ENCODE measurements at places on chromosomes 7 and 10.

DNA sequence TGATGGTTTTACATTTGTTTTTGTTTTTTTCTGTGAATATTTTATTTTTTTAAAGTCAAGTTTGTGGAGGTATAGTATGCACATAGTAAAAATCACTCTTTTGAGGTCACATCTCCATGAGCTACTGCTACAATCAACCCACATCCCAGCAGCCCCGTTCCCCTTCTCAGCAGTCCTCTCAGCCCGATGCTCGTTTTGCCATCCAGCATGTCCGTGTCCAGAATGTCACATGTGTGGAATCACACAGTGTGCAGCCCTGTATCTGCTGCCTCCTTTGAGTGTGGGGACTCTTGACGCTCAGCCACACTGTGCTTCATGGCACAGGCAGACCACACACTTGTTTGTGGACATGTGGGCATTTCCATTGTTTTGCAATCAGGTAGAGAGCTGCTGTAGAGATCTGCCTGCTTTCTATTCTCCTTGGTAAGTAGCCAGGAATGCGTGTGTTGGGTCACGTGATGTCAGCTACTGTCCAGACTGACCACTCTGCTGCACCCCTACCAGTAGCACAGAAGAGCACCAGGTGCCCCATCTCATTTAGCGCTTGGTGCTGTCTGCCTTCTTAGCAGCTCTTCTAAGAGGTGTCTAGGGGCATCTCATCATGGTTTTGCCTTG is 71.6 kb upstream of the CAMK2B start:
- DNase-seq, result no peak

GRCh38 chr7:25624833-25625232 is 396.5 kb upstream of the NPVF start:
- DNase-seq, result no peak

DNA sequence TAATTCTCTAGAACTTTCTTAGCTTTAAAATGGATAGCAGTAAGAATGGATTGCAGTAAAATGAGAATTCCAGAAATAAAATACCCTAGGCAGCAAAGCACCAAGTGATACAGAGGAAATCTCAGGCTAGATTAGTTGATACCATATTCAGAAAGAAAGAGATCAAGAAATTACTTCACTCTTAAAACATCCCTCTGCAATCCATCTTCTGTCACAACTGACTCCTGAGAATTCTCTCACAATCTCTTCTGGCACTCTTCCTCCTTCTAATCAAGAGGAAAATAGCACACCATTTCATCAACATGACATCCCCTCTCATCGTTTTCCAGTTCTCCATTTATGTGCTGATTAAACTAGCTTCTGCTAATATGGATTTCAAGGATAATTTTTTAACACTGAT is 42.2 kb upstream of the LAMB1 start:
- no peak for DNase-seq

DNA sequence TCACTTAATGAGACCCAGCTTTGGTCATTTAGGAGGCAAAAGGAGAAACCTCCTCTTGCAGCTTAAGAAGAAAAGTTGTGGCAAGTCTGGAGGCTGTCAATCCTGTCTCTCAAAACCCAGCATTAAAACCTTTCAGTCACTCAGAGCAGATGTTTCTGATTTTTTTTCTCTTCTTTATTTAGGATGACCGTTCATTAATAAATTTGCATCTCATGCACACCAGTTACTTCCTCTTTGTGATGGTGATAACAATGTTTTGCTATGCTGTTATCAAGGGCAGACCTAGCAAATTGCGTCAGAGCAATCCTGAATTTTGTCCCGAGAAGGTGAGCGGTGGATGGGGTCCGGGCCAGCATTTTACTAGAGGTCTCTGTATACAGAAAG is 32.0 kb downstream of the TMEM248 start:
- DNase-seq, result no peak

DNA sequence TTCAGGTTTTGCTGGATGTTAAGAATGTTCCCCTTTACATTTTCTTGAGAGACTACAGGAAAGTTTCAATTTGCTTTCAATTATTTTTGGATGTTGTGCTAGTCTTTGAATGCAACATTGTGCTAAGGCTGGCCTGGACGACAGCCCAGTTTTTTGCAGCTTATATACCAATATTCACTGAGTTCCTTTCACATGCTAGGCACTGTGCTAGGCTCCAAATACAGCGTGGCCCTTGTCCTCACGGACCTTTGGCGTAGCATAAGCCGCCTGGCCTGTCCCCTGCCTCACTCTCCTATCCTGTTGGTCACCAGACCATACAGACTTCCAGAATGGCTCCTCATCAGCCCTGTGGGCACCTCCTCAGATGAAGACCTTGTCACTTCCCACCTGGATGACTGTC is 19.5 kb upstream of the HSPA12A start:
- no peak for DNase-seq

DNA sequence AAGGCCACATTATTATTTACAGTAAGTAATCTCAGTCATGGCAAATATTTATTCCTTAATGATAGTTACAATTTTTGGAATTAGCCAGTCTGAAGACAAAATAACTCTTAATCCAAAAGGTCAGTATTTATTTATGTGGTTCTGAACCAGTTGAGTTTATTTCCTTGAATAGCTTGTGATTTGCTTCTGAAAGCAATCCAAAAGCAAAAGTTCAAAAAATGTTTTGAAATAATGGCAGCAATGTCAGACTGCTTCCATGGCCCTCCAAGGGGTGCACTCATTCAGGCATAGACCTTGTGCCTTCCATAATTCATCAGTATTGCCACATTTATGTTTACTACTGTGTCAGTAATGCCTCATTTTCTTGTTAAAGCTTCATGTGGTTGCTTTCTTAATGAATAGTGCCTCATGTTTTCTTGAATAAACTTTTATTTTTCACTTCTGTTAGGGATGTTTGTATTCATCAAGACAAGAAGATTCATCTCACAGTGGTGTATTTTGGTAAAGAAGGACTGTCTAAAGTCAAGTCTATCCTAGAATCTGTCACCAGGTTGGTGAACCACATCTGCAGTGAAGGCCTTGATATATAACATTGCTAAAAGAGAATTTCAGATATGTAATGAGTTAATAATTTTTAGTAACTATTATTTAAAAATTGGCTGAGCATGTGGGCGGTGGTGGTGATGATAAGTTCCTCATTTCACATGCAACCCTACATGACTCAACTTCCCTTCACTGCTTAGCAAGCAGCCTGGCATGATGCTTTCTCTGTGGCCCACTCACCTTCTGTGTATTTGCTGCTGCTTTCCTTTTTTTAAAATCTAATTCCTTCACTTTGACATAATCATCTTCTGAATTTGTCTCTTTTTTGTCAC is 22.0 kb downstream of the CSGALNACT2 start:
- no peak for DNase-seq

DNA sequence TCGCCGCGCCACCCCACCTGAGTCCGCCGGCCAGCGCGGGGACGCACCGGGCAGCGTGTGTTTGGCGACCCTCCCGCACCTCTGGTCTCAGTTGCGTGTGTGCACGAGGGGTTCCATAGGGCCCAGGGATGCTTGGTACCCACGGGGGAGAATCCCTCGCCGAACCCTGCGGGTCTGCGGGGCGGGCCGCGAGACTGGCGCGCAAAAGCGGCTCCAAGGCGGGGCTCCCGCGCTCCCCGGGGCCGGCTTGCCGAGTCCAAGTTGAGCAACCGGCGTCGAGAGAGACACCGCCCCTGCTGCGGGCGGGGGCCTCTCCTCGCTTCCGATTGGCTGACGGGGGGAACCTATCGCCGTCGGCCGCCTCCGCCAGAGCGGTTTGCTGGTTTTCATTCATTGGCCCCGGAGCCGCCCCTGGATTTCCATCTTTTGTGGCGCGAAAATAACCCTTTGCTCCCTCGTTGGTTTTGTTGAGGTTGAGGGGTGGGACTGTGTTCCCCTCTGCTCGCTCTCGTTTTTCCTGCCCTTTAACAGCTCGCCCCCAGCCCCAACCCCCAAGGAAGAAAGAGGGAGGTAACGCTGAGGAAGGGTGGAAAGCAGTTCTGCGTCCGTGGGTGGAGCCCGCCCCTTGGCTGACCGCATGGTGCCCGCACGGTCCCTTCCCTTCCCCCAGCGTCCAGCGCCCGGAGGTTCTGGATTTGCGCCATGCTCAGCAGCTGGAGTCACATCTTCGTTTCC is 4.0 kb upstream of the IGF2BP3 start:
- no peak for DNase-seq

GRCh38 chr10:99854860-99855259 is 72.4 kb downstream of the ABCC2 start:
- no peak for DNase-seq

GRCh38 chr7:43164757-43165156 is 52.3 kb downstream of the HECW1 start:
- no peak for DNase-seq

GRCh38 chr7:24842449-24843241 is 85.4 kb upstream of the GSDME start:
- DNase-seq, result no peak

DNA sequence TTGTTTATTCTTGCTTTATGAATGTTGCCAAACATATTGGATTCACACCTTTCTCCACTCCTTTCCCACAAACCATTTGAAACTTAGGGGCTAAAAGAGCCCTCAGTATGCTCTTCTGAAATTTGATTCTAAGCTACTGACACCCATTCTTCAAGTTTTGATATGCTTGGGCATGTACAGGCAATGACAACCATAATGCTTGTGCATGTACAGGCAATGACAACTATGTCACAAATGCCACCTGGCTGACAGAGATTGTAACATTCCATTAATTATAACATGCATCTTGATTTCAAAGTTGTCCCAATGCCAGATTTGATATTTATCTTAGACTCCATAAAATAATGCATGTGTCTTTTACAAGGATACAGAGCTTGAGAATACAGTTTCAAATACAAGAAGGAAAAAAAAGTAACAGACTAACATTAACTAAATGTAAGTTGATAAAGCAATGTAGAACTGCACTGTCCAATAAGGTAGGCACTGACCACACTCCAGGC is 17.5 kb upstream of the CDK1 start:
- DNase-seq, result no peak

GRCh38 chr10:30029872-30030256 is 29.5 kb downstream of the JCAD start:
- DNase-seq, result no peak

DNA sequence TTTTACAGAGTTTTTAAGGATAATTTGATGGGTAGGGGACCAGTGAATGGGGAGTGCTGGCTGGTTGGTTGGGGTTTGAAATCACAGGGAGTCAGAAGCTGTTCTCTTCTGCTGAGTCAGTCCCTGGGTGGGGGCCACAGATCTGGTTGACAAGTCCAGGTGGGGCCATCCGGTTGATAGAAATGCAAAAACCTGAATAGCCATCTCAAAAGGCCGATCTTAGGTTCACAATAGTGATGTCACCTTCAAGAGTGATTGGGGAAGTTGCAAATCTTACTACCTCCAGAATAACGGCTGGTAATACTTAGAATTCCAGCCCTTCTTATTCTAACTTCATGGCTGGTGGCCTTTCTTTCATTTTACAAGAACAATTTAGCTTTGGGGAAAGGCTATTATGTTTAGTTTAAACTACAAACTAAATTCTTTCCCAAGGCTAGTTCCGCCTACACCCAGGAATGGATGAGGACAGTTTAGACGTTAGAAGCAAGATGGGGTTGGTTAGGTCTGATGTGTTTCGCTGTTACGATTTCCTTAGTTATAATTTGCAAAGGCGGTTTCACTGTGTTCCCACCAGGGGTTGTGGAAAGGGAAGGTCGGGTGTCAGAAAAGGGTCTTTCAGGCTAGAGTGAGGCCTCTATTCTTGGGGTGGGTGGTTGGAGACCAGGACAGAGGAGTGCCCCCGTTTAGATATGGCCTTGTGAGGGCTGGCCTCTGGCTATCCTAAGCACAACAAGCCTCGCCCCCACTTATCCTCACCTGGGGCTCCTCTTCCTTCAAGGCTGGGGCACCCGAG is 27.4 kb downstream of the IFT22 start:
- DNase-seq, result no peak

- DNase-seq, result no peak
Observed at GRCh38 chr10:60967854-60968484, 24.0 kb upstream of the RHOBTB1 start.

GRCh38 chr7:28688174-28688573 is 270.0 kb downstream of the TRIL start:
- DNase-seq, result no peak

DNA sequence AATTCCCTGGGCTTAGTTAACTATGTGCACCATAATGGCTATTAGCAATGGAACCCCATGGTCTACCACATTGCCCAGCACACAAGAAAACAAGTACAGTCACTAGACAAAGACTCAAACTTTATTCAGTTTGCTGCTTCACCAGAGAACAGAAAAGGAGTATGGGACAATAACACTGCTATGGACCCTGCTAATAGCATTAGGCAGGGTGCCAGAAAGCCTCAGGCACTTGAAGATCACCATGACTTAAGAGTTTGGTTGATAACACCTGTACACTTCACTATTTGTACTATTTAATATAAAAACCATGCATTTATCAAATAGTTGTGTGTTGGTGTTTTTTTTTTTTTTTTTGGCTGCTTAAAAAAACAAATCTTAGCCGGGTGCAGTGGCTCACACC is 159.6 kb downstream of the KMT2E start:
- no peak for DNase-seq

DNA sequence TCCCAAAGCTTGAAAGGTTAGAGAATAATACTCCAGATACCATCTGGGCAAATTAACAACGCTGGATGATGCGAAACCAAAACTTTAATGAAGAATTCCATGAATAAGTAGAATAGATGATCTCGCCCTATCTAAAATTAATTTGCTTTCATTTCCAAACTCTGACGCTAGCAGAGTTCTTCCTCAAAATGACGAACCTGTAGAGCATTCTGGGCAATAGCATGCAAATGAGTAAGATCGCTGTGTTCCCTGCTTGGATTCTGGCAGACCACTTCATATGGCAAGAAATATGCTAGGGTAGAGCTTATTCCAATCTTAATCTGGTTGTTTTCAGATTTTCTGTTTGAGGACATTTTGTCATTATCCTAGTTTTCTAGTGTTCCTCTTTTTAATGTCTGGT is 36.1 kb upstream of the SMNDC1 start:
- DNase-seq, result no peak

All from KG1 (cell line).